NCI-H82 (cell line): ENCODE measurements at places on chromosomes 13 and 19.
A peak's percentile ranks its signal among the peaks of the same experiment; 100 is the strongest.

- DNase-seq, result no peak
Observed at GRCh38 chr13:98541191-98541590, 35.7 kb downstream of the STK24 start.

DNA sequence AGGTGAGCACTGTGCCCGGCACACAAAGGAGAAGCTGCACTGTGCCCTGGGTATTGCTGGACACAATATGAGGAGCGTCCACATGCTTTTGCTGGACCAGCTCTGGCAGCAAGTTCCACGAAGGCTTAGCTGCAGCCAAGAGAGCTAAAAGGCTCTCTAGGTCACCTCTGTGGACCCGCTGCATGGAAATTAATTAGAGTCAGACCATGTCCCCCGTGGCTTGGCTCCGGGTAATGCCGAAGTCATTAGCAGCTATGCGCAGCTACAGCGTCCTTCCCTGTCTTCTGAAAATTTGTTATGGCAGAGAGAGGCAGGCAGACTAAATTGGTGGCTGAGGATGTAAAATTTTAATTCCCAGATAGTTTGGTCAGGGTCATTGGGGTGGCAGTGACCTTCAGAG is 271.5 kb downstream of the SLC7A1 start:
- DNase-seq, result no peak

GRCh38 chr19:3097442-3097871 is 3.3 kb downstream of the GNA11 start:
- DNase-seq, result no peak

- DNase-seq, result no peak
Observed at GRCh38 chr13:37417060-37417441, 181.5 kb downstream of the POSTN start.

DNA sequence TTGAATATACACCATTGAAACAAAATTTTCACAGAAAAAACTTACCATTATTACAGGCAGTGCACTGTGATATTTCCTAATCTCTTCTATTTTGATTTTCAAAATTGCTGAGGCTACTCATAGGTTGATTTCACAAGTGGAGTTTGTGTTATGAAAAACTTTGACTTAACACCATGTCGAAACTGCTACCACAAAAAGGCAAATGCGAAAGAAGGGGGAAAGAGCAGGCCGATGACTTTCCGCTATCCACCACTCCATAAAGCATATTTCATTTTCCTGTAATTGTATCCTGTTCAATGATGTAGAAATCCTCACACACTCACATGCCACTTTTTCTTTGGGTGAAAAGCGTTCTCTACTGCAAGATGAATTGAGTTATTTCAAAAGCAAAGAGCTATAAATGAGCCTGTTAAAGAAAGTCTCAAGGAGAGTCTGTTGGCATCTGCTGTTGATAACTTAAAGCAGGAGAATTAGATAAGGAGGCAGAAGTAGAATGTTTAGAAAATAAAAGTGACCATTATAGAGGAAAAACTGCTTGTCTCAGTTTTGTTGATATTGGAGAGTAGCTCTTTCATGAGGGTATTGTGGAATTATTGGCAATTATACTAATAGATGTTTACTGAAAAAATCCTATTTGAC is 18.8 kb downstream of the KL start:
- DNase-seq, result no peak

- no peak for DNase-seq
Observed at GRCh38 chr13:110589793-110590390, 25.5 kb upstream of the NAXD start.

DNA sequence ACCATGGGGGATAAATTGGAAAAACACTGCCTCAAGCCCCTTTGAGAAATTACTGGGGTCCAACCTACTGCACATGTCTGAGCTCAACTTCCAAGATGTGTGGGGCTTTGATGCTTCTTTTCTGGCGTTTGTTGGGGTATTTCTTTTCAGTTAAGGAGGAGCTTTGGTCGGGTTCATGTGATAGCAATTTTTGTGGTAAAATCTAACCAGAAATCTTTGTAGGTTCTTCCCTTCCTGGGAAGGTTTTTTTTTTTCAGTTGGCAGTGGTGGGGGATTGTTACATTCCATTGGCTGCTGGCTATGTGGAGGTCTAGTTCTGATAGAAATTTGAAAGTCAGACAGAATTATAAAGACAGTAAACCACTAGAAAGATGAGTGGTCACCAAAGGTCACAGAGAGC is 327.8 kb downstream of the ATP8A2 start:
- no peak for DNase-seq

DNA sequence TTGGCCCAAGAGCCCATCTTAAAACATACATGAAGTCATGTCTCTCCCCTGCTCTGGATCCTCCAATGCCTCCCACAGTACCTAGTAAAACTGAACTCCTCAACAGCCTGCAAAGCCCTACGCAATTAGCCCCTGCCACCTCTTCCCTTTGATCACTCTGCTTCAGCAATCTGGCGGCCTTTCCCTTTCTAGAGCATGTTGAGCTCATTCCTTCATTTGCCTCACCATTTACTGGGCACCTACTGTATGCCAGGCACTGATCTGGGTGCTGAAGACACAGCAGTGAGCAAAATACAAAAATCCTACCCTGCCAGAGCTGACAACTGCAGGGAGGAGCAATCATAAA is 2.9 kb downstream of the KEAP1 start:
- DNase-seq, result no peak

GRCh38 chr13:39998166-39998565 is 342.7 kb downstream of the COG6 start:
- DNase-seq, result no peak

- DNase-seq, result no peak
Observed at GRCh38 chr19:31312009-31312676, 37.1 kb downstream of the TSHZ3 start.

DNA sequence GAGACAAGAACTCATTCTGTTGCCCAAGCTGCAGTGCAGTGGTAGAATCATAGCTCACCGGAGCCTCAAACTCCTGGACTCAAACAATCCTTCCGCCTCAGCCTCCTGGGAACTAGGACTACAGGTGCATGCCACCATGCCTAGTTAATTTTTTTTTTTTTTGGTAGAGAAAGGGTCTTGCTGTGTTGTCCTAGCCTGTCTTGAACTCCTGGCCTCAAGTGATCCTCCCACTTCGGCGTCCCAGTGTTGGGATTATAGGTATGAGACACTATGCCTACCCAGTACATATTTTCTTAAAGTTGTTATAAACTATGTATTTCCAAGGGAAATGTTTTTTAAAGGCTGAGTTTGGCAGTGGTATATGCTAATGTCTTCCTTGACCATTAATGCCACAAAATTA is 412.6 kb downstream of the KLF12 start:
- DNase-seq, result no peak

GRCh38 chr13:48500652-48501197 is 32.2 kb downstream of the RCBTB2 start:
- DNase-seq, result no peak

- no peak for DNase-seq
Observed at GRCh38 chr19:13995878-13996765, 10.0 kb downstream of the RFX1 start.

DNA sequence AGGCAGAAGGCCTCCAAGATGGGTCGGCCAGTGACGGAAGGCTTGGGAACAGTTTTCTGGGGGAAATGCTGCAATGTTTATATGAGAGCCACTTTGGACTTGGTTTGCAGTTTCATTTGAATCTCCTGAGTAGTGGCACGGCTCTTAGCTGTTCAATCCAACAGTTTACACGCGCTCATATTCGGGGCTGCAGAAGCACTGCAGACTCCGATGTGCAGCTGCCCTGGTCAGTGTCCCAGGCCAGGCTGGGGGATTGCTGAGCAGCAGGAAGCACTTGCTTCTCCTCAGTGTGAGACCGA is 31.7 kb downstream of the CEBPG start:
- DNase-seq, result no peak

DNA sequence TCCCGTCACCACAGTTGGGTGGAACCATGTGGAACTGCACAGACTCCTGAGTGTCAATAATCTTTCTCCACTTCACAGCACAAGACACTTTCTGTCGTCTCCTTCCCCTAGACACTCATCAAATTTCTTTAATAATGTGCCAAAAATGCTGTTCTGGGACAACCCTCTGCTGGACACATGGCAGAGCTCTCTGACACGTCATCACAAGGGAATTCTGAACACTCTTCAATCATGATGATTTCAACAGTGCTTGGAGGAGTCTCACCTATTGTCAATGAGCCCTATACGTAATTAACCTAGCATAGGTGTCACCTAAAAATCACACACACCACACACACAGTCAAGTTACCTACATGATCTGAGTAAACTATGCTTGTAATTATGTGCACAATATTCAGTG is 141.3 kb downstream of the STOML3 start:
- no peak for DNase-seq

GRCh38 chr19:51181377-51181912 is 39.3 kb downstream of the SIGLEC7 start:
- DNase-seq, result no peak

GRCh38 chr13:23384111-23384510 is 49.4 kb downstream of the SACS start:
- DNase-seq, result no peak

DNA sequence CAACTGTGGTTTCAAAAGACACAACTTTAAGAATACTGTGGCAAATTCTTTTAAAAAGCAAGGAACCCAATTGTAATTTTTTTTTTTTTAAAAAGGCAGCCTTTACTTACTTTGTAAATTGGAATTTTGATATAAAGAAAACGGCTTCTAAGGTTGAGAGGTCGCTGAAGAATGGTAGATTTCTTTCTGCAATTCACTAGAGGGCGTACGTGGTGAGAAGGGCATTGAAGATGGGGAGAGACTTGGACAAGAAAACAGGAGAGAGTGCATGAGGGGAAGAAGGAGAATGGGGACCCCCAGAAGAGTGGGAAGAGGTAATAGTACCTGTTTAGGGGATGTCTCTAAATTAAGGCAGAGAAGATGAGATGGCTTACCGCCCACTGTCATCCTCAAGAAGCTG is 33.5 kb upstream of the PABPC3 start:
- DNase-seq, result no peak

GRCh38 chr13:113125506-113126264 is 3.1 kb downstream of the F10 start:
- no peak for DNase-seq

- DNase-seq, result no peak
Observed at GRCh38 chr19:16144216-16144581, 714 bp downstream of the HSH2D start.

DNA sequence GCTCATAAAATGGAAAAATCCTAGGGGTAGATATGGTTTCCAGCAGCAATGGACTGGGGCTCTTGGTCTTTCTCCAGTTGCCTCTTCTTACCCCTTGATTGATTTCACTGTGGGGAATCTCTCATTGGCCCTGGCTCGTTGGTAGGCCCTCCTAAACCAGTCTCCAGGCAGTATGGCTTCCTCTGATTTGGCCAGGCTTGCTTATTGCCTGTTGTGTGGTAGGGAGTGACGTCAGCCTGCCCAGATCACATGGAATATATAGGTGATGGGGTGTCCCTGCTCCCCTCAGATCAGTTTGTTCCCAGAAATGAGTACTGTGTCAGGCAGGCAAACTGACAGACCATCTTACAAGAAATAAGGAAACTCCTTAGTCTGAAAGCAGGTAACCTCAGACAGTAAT is 5.7 kb upstream of the SELENOV start:
- no peak for DNase-seq

GRCh38 chr13:95924389-95924994 is 128.7 kb downstream of the UGGT2 start:
- no peak for DNase-seq

DNA sequence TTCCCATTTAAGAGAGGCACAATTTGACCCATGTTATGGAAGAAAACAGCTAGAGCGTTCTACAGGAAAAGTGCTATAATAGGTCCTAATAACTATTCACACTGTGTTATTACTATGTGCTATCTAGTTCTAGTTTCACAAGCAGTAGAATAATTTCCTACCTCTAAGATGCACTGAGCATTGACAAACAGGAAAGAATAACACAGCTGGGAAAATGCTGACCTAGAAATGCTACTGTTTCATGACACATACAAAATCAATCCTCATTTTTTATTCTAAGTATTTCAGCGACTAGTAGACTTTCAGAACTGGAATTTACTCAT is 259.5 kb downstream of the ITGBL1 start:
- DNase-seq, result no peak

GRCh38 chr19:21740559-21740958 is 26.8 kb downstream of the ZNF100 start:
- DNase-seq, result no peak

GRCh38 chr13:26656919-26657318 is 99.4 kb downstream of the WASF3 start:
- DNase-seq, result peak; percentile 69

- DNase-seq, result no peak
Observed at GRCh38 chr13:43058318-43058674, 34.9 kb downstream of the DNAJC15 start.

- DNase-seq, result peak; percentile 85
Observed at GRCh38 chr19:16628984-16629691, 1.1 kb upstream of the MED26 start.

- peak; percentile 36 for DNase-seq
Observed at GRCh38 chr19:40594657-40595091, 6.5 kb upstream of the LTBP4 start.

GRCh38 chr13:49602005-49602404 is 16.6 kb upstream of the RCBTB1 start:
- no peak for DNase-seq

- no peak for DNase-seq
Observed at GRCh38 chr13:45714170-45714569, 12.1 kb downstream of the CBY2 start.

- DNase-seq, result no peak
Observed at GRCh38 chr13:40143106-40143505, 487.6 kb downstream of the COG6 start.

DNA sequence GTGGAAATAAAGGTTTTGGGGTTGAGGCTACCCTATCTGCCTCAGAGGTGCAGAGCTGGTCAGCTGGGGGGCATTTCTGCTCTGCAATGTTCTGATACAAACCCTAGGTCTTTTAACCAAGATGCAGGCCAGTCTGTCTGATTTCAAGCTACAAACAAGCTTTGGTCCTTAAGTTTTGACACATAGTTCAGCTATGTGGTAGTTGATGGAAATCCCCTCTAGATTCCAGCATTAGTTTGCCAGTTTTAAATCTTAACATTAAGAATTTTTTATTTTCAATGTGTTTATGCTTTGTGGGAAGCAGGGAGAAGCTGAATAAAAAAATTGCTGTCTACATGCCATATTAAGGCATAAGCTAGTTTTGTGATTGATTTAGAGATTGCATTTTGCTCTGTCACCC is 225.7 kb downstream of the LMO7 start:
- no peak for DNase-seq

GRCh38 chr13:21528616-21529015 is 69.5 kb upstream of the ZDHHC20 start:
- DNase-seq, result no peak

- peak; percentile 65 for DNase-seq
Observed at GRCh38 chr13:80361883-80362327, 21.0 kb upstream of the SPRY2 start.
